ENCODE measurements at places on chromosomes 7 and 10.

GRCh38 chr7:101562531-101563197 lies 66.4 kb downstream of the MYL10 start:
- DNase-seq: no peak

DNA sequence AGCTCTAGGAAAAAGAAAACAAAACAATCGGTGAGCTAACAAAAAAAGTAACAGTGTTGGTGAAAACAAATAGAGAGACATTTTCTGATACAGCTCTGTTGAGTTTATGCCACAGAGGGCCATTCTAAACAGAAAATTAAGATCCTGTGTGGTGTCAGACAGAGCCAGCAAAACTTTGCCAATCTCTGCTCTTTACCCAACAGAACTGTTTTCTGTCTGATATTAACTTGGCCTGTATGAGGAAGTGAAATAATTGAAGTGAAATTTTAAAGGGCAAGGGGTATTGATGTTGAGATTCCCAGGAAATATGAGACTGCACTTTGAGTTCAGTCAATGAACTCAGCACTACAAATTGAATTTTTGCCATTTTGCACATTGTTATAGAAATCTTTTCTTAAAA lies 101.0 kb downstream of the AOAH start:
- no peak for DNase-seq

DNA sequence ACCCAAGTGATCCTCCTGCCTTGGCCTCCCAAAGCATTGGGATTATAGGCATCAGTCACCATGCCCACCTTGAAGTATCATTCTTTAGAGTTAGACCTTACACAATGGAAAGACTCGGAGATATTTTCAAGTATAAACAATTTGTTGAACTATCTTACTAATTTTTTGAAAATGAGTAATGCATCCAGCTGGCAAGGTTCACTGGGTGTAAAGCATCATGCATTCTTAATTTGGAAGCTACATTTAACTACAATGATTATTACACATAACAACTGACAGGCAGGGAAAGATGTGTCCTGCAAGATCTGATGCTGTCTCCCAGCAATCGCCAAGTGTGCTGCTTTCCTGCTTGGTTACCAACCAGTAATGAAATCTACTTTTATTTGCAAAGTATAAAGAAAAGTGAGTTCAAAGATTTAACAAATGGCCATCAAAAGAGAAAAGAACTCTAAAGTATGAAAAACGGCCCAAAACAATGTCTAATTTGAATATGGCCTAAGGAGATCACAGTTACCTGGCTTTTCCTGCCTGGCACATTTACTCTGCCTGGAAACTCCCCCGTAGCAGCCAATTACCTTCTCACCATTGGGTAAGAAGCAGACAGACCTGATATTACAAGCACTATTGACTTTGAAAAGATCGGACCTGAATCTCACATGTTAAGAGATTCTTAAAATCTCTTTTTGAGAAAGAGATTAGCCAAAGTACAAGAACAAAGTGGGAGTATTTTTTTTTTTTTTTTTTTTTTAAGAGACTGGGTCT lies 59.3 kb upstream of the NMT2 start:
- no peak for DNase-seq

DNA sequence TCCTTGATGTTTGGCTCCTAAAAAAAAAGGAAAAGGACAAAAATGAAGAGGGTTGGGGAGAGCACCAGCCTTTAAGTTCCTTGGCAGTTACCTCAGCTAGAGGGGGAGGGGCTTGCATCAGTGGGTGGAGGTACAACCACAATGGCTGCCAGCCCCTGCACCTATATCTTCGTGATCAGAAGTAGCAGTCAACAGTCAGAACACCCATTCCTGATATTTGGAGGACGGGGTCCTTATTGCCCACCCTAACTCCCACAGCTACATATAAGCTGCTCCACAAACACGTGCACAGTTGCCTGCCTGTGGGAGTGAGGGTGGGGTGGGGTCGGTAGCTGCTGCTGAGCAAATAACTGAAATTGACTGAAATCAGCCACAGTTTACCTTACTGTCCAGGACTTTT lies 26.2 kb downstream of the C1GALT1 start:
- DNase-seq: no peak

- no peak for DNase-seq
Observed at GRCh38 chr7:16587790-16588189, 57.8 kb downstream of the ANKMY2 start.

DNA sequence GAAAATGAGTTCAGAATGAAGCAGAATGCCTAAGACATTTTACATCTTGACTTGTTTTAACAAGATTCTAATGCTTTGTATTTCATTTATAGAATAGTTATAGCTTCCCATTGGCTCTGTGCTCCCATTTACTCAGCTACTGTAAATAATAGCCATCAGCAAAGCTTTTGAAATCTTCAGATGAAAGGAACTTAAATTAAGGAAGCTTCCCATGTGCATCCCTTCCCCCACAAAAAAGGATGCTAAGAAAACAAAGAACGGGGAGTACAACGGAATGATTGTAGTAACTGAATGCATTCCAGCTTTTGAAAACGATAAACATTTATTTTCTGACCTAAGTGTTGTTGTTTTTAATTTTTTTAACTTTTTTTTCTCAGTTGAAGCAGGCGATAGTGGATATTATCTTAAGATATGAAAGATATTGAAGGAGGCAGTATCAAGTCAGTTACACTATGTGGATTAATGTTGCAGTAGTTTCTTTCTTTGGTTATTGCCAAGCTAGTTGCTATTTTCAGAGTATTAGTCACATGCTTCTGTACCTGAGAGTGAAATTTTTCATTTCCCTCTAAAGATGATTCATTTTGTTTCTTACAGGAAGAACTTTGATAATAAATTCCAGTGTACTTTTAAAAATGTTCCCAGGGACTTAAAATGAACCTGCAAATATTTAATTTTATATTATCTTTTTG lies 129.2 kb downstream of the KCND2 start:
- no peak for DNase-seq

GRCh38 chr7:77426052-77426404 lies 9.9 kb upstream of the GSAP start:
- no peak for DNase-seq

GRCh38 chr10:18713077-18713476 lies 53.8 kb downstream of the ARL5B start:
- no peak for DNase-seq

GRCh38 chr10:106712988-106713387 lies 451.5 kb downstream of the SORCS1 start:
- no peak for DNase-seq

GRCh38 chr10:70191161-70191971 lies 21.1 kb upstream of the SAR1A start:
- no peak for DNase-seq

DNA sequence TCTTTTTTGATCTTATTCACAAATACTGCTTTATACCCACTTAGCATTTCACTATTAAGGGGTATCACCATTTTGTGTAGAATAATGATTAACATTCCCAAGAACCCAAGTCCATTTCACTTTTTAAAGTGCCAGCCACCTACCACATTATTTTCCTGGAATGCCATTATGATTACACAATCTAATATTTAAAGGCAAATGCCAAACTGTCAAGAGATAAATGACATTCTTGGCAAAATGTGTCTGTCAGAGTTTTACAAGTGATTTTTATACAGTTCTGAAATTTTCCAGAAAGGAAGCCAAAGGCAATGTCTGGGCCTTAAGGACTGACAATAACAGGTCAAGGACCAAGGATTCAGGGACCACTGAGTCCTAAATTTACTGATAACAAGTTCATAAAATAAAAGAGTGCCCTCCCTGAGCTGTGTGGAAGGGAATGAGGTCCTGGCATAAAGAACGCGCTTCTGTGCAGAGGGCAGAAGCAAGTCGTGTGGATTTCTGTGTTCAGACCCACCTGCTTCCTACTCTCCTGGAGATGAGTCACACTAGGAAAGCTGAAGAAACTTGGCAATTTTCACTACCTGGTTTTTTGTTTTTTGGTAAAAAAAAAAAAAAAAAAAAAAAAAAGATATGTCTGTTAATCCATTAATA lies 66.5 kb downstream of the UBE2H start:
- no peak for DNase-seq

- DNase-seq: no peak
Observed at GRCh38 chr10:111116762-111117445, 40.1 kb downstream of the ADRA2A start.

GRCh38 chr10:14244147-14244546 lies 86.6 kb downstream of the FRMD4A start:
- no peak for DNase-seq

GRCh38 chr7:17098515-17098914 lies 199.9 kb upstream of the AHR start:
- DNase-seq: no peak

- DNase-seq: no peak
Observed at GRCh38 chr7:122092964-122093797, 50.9 kb downstream of the AASS start.

GRCh38 chr10:122492006-122492405 lies 30.7 kb downstream of the HTRA1 start:
- DNase-seq: no peak

GRCh38 chr7:133274265-133274664 lies 21.4 kb downstream of the EXOC4 start:
- no peak for DNase-seq

DNA sequence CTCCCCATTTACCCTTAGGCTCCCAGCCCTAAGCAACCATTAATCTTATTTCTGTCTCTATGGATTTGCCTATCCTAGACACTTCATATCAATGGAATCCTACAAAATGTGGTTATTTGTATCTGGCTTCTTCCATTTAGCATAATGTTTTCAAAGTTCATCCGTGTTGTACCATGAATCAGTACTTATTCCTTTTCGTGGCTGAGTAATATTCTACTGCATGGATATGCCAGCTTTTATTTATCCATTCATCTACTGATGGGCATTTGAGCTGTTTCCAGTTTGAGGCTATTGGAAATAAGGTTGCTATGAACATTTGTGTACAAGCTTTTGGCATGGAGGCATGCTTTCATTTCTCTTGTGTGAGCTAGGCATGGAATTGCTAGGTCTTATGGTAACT lies 121.1 kb downstream of the WDR11 start:
- DNase-seq: no peak

DNA sequence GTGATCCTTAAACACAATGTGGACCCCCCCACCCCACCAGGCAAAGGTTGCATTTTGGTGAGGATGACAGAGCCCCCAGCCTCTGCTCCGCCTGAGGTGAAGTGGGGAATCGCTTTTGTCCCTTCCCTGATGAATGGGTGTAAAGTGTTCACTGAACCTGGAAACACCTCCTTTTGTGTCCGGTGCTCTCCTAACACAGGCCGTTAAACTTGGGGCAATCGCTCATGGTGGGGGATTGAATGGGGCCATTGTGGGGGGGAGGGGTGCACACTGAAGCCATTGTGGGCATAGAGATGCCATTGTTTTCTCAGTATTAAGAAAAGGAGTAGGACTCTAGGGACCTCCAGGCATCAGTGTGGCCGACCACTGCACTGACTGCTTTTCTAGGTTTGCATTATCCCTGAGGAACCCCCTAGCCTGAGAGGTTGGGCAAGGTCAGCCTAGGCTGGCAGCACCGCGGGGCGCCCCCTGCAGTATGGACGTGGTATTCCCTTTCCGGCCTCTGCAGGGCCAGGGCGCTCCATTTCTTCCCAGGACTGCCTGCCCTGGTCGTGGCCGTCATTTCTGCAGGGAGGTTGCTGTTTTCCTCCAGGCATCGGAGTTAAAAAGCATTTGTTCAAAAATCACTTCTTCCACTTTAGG lies 158.3 kb downstream of the TCF7L2 start:
- DNase-seq: peak; percentile 3
